AG09319 (cell line): ENCODE measurements at places on chromosomes 5 and 9.
A peak's percentile ranks its signal among the peaks of the same experiment; 100 is the strongest.

GRCh38 chr9:112496074-112496722 lies 9.6 kb downstream of the KIAA1958 start:
- no peak for DNase-seq

GRCh38 chr5:96577909-96578308 lies 84.3 kb upstream of the CAST start:
- no peak for DNase-seq

GRCh38 chr5:144369006-144369405 lies 198.3 kb downstream of the KCTD16 start:
- no peak for DNase-seq

GRCh38 chr5:8156706-8157105 lies 287.8 kb downstream of the MTRR start:
- DNase-seq = no peak

DNA sequence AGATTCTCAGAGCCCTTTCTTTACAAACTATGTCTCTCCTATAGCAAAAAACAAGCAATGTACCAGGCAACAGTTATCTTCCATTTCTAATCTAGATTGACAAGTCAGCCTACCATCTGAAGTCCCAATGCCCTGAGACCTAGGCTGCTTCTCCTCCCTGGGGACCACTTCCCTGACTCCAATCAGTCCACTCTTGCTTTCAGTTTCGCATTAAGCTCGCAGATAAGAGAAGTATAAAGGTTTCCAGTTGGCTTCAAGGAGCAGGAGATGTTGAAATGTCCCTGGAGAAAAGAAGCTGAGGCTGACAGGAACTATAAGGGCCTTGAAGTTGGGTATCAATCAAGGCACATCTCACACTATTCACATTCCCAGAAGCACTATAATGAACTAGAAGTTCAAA lies 32.3 kb downstream of the ERP44 start:
- DNase-seq = peak; percentile 12
